ENCODE measurements at places on chromosomes 7 and 10. TPM values are rescaled to one million over a fixed set of nuclear protein-coding genes. Genes with fewer than 3 reads are reported as not detected.

The TMEM120A gene
- 23.8 TPM for total RNA-seq

The SVOPL gene
- not detected for total RNA-seq

The COMTD1 gene
- total RNA-seq = 18.1 TPM

The FOXI2 gene
- not detected for total RNA-seq

The FXYD4 gene
- total RNA-seq = not detected

The COA1 gene
- 37.0 TPM for total RNA-seq

The OR9A2 gene
- total RNA-seq = not detected

The ZNF679 gene
- not detected for total RNA-seq

The SPDYE5 gene
- not detected for total RNA-seq

The DYNC1I1 gene
- total RNA-seq = 2.2 TPM

The CPA2 gene
- total RNA-seq = 1.6 TPM

The UCMA gene
- not detected for total RNA-seq

The NAT16 gene
- total RNA-seq = not detected

The ANAPC16 gene
- 61.1 TPM for total RNA-seq

The EDRF1 gene
- total RNA-seq = 16.7 TPM

The GLRX3 gene
- 2,100 TPM for total RNA-seq

The TMEM229A gene
- total RNA-seq = not detected

The OPALIN gene
- total RNA-seq = not detected

The CDC14C gene
- not detected for total RNA-seq

Measured in MG63 (cell line).